Activated naive CD4-positive, alpha-beta T cell (primary cell): ENCODE measurements at places on chromosomes 5 and 9.

DNA sequence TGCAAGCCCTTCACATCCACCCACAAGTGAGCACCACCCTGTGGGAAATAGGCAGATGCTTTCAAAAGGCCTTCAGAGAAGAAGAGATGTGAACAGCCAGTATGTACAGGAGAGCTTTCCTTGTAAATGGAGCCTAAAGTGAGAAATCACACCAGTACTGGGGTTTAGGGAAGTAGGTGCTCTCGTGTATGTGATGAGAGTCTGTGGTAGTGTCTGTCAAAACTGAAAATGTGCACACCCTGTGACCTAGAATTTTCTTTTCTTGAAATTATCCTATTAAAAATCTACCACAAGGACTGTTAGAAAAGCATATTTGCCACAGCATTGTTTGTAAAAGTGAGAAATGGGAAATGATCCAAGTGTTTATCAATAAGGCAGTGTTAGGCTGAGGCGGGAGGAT lies 16.6 kb downstream of the OTULINL start:
- DNase-seq = no peak

DNA sequence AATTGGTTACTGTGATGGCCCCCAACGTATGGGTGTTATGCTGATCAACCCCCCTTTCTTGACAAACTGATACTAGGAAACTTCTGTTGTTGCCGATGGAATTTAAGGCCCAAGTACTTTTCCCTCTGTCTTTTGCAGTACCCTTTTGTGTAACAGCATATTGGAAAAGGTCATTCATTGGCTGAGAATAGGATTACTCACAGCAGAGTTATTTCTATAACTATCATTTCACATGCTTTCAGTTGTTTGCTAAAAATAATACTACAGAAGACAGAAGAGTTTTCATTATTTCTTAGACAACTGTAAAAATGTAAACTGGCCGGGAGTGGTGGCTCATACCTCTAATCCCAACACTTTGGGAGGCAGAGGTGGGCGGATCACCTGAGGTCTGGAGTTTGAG lies 329.5 kb downstream of the KIAA0825 start:
- no peak for DNase-seq

GRCh38 chr5:105735704-105736103 lies 1935.0 kb downstream of the EFNA5 start:
- no peak for DNase-seq

DNA sequence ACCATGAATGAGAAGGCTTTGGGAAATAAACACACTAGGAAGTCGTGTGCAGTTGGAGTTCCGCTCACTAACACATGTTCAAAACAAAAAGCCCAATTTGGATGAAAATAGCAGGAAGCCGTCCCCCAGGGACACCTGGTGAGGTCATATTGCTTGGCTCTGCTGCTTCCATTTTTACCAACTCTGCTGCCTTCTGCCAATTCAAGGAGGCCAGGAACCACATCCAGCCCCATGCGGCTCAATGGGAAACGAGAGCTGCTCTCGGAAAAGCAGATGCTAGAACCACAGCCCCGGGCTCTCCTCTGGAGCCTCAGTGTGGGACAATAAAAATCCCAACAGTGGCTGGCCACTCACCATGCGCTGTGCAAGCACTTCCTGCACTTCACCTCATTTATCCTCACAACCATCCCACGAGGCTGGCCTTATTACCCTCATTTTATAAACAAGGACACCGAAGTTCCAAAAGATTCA lies 13.4 kb downstream of the ADAM19 start:
- DNase-seq = no peak

DNA sequence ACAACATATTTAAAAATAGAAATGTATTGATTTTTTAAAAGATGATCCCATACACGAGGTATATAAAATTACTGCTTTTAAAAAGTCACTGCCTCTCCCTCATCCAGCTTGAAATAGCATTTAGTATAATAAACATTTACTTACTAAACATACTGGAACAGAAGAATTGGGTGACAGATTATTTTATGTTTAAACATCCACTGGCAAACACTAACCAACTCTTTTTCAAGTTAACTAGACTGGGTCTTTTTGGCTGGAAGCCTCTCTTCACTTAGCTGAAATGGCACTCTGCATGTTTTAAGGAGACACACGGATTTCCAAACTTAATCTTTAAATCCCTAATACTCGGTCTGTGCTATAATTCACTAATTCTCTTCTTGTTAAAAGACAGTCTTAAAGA lies 19.0 kb downstream of the CTXN3 start:
- no peak for DNase-seq

- DNase-seq = no peak
Observed at GRCh38 chr9:129140397-129141065, 29.3 kb downstream of the PTPA start.

DNA sequence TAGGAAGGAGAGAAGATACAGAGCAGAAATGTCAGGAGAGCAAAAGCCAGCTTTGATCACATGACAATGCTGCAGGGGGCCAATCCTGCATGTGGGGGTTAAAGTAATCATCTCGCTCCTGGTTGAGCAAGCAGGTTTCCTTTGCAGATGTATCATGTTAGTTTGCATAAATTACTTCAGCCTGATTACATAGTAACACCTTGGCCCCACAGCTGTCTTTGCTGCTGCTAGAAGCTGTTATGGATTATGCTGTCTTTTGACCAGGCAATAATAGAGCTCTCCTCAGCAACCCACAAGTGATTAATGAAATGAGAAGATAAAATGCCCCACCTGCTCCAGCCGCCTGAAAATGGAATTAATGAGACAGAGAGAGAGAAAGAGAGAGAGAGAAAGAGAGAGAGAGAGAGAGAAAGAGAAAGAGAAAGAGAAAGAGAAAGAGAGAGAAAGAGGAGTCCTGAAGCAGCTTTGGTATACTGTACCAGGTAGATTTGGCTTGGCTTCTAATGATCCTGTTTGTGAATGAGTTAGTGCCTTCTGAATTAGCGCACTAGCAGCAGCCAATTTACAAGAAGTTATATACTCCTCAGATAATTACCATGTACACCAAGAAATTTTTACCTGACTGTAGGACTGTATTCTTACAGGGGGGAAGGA lies 174.3 kb upstream of the RORB start:
- no peak for DNase-seq

DNA sequence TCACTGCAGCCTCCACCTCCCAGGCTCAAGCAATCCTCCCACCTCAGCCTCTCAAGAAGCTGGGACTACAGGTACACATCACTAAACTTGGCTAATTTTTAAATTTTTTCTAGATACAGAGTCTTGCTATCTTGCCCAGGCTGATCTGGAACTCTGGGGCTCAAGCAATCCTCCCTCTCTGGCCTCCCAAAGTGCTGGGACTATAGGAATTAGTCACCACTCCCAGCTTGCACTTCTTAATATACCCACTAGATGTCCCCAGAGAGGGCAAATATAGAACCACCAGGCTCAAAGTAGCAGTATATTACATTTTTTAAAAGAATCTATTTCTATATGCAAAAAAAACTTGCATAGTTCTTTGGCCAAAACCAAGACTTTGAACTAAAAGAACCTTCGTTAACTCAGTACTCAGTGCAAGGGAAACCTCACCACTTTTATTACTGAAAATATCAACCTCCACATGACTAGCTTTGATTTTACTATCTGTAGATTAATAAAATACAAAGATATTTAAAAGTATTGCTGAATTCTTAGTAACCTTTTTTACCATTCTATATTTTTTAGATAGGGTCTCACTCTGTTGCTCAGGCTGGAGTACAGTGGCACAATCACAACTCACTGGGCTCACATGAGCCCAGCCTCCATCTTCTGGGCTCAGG lies 25.8 kb upstream of the HSD17B3 start:
- no peak for DNase-seq

GRCh38 chr5:122179701-122180100 lies 50.4 kb downstream of the ZNF474 start:
- no peak for DNase-seq

GRCh38 chr9:81490605-81491331 lies 198.6 kb downstream of the TLE1 start:
- no peak for DNase-seq

DNA sequence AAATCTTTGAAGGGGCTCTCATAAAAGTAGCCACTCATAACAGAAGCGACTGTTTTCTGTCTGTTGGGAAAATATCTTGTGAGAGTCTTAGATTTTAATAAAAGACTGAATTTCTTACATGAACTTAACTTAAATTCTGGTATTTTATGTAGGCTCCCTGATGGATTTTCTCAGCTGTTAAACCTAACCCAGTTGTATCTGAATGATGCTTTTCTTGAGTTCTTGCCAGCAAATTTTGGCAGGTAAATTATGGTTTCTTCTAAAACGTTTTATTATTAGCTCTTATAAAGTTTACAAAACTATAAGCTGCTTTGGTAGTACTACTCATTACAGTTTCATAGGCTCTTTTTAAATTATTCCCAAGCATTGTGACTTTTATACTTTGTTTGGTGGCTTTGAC lies 87.0 kb downstream of the ERBIN start:
- DNase-seq = no peak

- no peak for DNase-seq
Observed at GRCh38 chr5:146818822-146819221, 59.7 kb downstream of the PPP2R2B start.

DNA sequence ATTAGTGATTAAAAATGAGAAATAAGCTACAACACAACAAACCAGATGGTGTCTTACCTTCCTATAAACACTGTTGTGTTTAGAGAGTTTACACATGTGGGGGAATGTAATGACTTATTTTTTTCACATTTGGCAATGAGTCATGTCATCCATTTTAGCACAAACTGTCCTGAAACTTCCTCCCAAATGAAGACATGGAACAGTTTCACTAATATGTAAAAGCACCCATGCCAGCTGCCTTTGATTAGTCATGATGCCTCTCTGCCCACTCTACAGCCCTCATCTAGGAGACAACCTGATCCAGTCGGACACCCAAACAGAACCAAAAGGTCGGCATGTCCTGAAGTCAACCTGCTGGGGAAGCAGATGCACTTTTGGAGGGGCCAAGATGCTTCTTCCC lies 98.2 kb downstream of the SEMA5A start:
- DNase-seq = no peak

- DNase-seq = no peak
Observed at GRCh38 chr5:169279125-169279524, 21.8 kb downstream of the SLIT3 start.

DNA sequence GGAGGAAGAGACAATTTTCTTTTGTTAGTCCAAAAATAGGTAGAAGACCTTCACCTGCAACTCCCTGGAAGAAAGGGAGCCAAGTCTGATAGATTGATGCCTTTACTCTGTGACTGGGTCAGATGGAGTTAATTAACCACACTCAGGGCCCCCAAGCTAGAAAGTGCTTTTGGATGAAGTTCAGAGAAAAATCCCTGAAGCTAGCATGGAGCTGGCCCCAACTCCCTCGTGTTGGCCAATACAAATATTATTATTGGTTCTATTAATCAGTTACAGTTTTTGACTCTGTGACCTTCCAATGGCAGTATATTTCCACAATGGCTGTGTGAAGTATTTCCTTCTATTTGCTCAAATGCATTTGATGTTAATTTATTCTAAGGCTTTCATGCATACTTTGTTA lies 1753.5 kb downstream of the EFNA5 start:
- no peak for DNase-seq
